ENCODE measurements at places on chromosomes 5 and 9.

DNA sequence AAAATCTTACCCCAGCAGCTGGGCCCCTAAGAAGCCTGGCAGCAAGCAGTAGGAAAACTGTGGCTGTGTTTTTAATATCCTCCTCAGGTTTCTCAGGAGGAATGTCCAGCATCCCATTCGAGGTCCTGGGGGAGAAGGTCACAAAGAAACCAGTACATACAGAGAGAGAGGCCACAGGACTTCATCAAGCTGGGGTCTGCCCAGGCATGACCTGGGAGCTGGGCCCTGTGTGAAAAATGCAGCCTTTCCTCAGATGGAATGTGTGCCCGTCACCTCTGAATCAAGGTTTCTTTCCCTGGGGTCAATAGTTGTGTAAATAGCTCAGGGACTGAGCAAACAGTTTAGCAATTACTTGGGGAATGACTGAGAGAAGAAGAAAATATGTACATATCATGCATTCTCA lies 33.9 kb upstream of the RAD23B start:
- no peak for DNase-seq

- no peak for DNase-seq
Measured at GRCh38 chr5:96113170-96113939, 151.7 kb upstream of the ELL2 start.

GRCh38 chr5:151086905-151087360 lies 6.1 kb upstream of the TNIP1 start:
- DNase-seq = peak; percentile 55

DNA sequence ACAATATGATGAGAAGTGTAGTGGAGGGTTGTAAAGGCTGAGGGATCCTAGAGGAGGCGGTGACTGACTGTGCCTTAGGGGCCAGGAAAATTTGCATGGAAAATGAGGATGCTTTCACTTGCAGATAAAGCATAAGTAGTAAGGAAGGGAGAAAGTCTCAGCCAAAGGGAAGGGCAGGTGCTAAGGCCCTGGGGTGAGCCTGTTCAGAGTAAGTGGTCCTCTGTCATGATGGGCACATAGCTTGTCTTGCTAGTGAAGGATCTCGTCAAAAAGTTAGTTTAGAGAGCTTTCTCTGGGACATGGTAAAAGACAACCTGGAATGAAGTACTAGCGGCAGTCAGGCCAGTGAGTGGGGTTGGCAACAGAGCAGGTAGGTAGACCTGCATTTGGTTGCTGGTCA lies 75.4 kb upstream of the CPLX2 start:
- no peak for DNase-seq

- no peak for DNase-seq
Measured at GRCh38 chr9:37236822-37237221, 116.4 kb downstream of the ZCCHC7 start.

DNA sequence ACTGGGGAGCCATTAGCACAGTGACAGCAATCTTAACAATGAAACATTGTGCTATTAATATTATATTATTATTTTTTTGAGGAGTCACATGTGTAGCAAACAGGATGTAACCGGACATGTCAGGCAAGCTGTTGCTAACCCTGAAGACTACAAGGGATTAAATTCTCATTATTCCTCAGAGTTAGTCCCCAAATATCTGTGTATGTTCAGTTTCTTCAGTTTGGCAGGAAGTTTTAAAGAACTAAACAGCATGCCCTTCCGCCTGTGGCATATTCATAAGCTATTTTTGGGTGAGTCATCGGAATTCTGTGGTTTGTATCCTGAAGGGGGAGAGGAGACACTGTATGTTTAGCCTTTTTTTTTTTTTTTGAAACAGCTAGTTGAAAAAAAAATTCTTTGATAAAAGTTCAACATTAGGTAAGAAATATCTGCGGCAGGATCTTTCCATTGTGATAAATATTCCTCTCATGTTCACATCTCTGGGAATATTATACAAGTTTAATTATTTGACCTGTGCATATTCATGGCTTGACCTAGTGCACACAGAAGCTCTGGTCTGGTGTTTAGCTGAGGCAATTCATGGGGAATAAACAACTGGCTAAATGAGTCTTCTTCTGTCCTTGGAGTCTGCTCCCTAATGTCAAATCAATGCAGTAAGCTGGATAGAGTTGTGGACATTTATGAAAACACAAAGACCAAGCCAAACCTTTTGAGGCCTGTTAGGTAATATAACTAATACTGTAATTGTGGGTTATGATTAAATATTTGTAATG lies 202.7 kb upstream of the CDKN2B start:
- no peak for DNase-seq

- no peak for DNase-seq
Measured at GRCh38 chr5:24226479-24226878, 418.3 kb downstream of the CDH10 start.

GRCh38 chr5:165837286-165837685 lies 2331.9 kb downstream of the MAT2B start:
- no peak for DNase-seq

DNA sequence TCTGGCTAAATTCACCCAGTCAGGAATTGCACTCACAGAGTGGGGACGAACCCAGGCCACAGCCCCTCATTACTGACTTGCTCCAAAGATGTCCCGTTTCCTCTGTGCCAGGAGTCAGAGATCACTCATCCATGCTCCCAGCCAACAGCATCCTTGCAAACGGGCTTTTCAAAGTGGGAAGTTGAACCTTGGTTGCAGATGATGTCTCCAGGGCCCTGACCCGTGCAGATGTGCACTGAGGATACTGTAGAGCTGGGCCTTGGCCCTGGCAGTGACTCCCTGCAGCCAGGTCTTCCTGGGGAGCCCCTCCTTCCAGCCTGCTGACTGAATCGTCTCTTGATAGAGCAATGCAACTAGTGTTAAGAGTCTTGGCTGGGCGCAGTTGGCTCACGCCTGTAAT lies 22.3 kb downstream of the TCF7 start:
- DNase-seq = no peak

DNA sequence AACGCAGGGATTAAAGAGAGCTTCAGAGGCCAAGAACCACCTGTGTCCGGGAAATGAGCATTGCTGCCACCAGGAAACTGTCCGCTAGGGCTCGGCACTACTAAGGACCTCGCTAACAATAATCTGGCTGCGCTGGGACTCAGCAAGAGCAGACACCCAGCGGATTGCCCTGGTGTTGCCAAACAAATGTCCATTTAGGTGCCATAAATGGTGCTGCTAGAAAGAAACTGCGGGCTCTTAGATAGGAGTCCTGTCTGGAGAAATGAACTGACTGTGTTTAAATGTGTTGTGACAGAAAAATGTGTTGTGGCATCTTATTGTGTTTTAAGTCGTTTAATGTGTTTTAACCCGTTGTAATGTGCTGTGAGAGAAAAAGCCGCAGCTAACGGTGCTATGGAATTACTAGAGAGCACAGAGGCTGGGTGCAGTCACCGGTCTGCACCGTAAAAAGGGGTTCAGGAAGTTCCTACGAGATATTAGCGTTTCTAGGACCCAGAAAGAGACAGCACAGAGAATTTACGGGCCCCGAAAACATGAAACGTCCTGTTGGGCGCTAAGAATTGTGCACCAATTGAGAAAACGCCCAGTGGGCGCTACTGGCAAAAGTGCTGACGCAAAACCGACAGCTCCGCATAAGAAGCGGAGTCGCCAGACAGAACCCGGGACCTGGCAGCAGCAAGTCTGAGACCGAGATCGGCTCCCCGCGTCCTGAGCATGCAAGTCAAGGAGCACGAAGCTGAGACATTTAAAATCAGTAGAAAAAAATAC lies 90.6 kb downstream of the ANXA2R start:
- DNase-seq = peak; percentile 45

GRCh38 chr5:74643111-74643562 lies 2.6 kb upstream of the ENC1 start:
- DNase-seq = no peak

- DNase-seq = no peak
Measured at GRCh38 chr9:98318834-98319478, 63.5 kb upstream of the TBC1D2 start.

DNA sequence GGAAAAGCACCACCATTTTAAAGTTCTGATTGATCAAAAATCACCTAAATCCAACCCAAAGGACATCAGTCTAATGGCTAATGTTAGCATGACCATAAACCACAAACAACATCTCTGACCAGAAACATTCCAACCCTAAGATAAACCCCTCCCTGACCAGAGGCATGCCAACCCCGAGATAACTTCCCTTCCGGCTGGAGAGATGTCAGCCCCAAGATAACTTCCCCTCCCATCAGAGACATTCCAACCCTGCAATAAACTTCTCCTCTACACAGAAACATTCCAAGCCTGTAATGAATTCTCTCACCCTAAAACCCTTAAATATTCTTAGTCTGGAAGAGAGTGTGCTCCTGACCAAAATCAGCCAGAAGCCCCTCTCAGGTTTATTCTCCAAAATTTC lies 364.3 kb downstream of the KCNN2 start:
- no peak for DNase-seq

- DNase-seq = no peak
Measured at GRCh38 chr5:18802336-18802735, 1168.1 kb downstream of the TAF11L14 start.

DNA sequence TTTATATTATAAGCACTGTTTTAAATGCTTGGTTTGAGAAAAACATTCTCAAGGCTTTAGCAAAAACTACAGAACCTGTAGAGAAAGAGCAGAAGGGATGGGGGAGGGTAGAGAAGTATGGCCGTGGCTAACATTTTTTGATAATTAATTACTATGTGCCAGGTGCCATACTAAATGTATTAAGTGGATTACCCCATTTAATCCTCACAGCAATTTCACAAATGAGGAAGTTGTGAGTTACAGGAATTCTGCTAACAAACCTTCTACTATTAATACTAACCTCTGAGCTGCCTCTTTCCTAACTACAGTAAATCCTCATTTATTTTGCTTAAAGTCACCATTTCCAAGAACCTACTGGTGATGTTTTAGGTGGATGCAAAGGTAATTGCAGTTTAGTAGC lies 157.9 kb downstream of the RNF180 start:
- DNase-seq = no peak

DNA sequence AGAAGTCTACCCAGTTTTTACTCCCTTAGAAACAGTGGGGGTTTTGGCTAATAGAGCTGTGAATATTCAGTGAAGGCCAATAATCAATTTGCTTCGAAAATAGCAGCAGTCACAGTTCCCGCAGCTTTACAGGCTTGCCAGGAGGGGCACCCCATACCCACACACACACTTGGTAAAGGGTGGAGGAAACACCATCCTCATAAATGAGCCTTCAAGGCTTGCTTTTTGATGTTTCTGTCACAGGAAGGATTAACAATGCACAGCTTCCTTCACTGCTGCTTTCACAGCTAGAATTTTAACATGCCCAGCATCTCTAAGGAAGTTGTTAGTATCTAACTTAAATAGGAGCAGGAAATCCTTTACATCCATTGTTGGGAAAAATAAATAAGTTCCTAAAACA lies 1247.5 kb upstream of the C9orf72 start:
- DNase-seq = no peak

DNA sequence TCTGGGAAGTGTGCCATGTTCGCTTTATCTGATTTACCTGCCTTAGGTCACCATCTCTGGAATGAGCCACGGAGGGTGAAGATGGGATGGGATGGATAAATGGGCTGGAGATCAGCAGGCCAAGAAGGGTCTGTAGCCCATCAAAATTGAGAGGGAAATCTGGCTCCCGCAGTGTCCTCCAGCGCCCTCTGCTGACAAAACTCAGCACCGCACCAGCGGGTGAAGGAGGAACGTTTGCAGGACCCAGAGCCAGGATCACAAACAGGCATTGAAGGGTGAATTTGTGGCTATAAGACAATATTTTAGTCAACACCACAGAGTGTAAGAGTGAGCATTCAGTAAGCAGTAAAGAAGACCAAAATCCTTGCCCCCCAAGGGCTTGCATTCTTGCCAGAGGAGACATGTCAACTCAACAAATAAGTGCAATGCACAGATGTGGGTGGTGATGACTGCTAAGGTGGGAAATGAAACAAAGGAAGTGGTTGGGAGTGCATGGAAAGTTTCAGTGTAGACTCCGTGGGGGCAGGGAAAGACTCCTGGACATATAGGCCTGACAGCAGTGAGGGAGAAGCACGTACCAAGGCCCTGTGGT lies 124.4 kb downstream of the TENT4A start:
- DNase-seq = no peak

DNA sequence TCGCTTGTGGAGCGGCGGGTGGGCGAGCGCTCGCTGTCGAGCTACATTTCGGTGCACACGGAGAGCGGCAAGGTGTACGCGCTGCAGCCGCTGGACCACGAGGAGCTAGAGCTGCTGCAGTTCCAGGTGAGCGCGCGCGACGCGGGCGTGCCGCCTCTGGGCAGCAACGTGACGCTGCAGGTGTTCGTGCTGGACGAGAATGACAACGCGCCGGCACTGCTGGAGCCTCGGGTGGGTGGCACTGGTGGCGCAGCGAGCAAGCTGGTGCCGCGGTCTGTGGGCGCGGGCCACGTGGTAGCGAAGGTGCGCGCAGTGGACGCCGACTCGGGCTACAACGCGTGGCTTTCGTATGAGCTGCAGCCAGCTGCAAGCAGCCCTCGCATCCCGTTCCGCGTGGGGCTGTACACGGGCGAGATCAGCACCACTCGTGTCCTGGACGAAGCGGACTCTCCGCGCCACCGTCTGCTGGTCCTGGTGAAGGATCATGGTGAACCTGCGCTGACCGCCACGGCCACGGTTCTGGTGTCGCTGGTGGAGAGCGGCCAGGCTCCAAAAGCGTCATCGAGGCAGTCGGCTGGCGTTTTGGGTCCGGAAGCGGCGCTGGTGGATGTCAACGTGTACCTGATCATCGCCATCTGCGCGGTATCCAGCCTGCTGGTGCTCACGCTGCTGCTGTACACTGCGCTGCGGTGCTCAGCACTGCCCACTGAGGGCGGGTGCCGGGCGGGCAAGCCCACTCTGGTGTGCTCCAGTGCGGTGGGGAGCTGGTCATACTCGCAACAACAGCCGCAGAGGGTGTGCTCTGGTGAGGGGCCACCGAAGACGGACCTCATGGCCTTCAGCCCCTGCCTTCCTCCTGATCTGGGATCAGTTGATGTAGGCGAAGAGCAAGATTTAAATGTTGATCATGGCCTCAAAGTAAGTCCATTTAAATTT lies 2.1 kb downstream of the PCDHA8 start:
- no peak for DNase-seq

DNA sequence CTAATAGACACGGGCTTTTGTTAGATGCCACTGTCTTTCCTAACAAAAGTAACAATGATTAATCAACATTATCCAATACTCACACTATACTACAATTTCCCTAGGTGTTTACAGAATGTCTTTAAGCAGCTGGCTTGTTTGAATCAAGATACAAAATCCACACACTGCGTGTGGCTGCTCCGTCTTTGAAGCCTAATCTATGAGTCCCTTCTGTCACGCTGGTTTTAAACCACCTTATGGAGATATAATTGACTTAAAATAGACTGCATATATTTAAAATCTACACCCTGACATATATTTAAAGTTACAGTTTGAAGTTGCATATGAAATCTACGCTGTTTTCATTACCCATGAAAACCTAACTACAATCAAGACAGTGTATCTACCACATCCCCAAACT lies 73.9 kb upstream of the TBC1D9B start:
- no peak for DNase-seq
